Iris pigment epithelial cell (primary cell): ENCODE measurements at places on chromosomes 7 and 10.

DNA sequence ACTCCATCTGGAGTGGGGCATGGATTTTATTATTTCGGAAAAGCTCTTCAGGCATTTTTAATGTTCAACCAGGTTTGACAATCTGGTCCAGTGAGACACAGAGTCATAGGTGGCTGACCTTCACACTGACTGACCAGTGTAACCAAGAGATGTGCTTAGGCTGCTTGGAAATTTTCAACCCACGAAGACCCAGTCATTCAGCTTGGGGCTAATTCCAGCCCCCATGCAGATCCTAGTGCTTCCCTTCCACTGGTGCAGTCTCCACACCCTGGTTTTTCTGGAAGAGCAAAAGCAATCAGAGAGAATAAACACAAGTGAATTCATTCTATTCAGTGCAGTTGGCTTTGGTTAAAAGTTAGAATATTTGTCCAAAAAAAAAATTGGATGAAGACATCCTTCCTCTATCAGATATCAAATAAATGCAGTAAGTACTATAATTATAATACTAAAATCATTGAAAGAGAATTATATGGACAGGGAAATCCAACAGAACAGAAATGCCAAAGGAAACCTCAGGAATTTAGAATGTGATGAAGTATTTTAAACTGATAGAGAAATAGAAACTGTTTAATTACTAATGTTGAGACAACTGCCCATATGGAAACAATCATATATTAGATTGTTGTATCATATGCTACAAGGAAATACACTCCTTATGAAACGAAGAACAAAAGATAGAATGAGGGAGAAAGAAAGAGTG lies 178.0 kb downstream of the NPSR1 start:
- DNase-seq: no peak

DNA sequence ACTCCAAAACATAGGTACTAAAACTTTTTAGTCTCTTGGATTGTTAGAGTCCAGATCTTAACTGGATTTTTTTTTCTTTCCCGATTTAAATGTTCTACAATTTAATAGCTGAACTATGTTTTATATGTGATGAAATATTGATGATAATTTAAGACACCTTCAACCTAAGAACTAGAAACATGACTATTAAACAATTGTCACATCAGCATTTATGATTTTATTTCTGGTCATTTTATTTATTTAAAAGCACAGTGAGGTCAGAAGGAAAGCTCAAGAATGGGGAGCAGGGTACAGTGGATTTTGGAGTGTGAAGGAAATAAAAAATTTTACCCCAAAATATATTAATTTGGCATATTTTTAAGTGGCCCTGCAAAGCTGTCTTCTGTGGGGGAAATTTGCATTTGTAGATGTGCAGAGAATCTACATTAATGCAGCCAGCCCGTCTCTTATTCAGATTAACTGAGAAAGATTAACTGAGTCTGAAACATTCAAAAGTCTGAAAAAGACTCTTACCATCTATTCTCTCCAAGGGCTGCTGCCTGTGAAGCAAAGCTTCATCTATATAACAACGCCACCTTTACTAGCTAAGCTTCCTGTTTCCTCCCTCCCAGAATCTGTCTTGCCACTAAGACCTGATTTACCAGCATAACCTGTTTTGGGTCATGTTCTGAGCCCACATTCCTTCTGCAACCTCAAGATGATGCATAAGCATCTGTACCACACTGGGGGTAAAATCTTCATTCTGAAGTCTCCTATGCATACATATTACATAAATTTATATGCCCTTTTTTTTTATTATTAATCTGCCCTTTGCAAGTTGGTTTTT lies 86.4 kb downstream of the TMEM106B start:
- DNase-seq: no peak

- no peak for DNase-seq
Observed at GRCh38 chr10:23692736-23693135, 253.9 kb downstream of the OTUD1 start.

DNA sequence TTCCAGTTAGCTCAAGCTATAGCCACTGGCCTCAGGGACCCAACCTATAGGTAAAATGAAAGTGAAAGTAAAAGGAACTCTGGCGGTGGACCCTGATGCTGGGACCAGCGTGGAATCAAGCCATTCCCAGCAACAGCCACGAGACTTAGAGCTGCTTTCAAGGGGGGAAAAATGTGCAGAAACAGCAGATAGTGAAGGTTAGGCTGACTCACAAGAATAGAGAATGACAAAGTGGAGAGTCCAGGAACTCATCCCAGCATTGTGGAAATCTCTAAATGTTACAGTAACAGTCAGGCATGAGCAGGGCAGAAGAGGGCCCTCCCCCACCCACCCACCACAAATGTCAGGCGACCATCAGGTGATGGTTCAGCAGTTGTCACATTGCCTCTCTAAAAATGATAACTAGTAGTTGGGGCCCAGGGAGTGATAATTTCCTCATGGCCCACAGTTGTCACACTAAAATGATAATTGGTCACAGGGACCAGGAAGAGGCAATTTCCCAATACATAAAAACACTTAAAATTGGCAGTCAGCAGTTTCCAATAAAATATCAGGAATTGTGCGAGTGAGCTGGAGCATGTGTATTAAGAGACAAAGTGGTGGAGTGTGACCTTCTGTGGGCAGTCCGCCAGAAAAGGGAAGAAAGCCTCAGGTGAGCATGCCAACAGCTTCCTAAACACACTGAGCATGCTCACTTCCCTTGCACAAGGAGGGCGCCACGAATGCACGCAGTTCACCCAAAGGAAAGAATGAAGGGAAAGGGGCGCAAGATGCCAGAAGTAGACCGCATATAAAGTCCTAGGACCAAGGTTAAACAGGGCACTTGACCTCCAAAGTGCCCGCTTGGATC lies 129.8 kb upstream of the PPP1R3A start:
- peak; percentile 26 for DNase-seq
